Skeletal muscle cell (primary cell): ENCODE measurements at places on chromosomes 5 and 9.

- no peak for DNase-seq
Observed at GRCh38 chr9:94847486-94847885, 121.0 kb downstream of the AOPEP start.

GRCh38 chr9:117464941-117465616 lies 50.2 kb upstream of the ASTN2 start:
- DNase-seq = no peak

- DNase-seq = no peak
Observed at GRCh38 chr9:136693490-136694162, 6.4 kb upstream of the AGPAT2 start.

DNA sequence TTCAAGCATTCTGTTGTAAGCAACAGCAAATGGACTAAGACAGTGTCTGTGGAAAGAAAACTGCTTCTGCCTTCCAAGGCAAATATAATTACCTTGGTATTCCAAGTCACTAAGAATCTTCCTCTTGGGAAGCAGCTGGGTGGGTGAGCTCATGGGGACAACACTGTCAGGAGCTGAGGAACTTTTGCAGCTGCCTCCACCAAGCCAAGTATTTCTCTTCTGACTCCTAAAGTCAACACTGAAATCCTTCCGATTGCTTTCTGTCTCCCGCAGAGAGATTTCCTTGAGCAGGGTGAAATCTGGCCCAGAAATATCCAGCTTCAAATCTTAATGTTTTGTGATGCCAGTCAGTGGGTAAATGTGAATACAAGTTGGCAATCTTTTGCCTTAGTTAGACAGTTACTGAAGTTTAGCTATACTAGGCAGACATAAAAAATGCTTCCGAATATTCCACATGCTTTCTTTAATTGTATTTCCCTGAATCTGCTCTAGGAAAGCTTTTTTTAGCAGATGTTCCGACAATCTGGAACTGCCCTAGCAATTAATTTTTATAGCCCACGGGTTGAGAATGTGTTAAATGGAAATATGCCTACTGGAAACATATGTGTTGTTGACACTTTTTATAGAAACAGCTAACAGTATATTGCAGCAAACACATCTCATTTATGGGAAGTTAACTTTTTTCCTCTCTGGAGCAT lies 369.9 kb upstream of the DAB2 start:
- peak; percentile 52 for DNase-seq

DNA sequence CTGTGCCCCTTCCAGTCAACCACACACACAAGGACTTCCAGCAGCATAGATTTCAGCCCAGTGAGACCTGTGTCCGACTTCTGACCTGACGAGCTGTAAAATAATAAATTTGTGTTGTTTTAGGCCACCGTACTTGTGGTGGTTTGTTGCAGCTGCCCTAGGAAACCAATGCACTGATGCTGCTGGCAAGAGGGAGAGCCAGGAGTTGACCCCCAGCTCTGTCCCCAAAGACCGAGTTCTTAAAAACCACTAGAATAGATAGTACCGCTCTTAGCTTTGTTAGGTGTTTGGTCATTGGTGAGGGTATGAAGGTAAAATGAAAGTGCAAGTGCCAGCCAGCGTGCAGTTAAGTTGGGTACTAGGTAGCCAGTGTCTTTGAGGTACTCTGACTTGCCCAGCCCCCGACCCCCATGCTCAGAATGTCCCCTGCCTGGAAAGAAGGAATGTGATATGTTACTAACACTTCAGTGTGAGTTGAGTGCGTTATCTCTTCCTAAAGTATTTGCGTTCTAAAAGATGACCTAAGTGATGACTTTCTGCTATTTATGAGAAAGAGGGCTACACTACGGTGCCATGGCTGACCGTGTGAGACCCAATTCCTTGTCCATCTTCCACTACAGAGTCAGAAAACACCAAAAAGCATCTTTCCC lies 185.6 kb downstream of the AOPEP start:
- no peak for DNase-seq

DNA sequence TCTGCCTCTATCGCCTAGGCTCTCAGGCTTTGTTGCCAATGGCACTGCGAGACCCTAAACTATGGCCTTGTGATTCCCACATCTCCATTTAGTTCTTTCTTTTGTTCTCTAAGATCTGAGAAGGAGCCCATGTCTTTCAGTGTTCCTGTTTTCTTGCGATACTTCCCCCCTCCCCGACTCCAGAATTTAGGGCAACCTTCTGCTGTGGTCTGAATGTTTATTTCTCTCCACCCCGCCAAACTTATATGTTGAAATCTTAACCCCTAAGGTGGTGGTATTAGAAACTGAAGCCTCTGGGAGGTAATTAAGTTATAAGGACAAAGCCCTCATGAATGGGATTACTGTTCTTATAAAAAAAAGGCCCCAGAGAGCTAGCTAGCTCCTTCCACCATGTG lies 6.4 kb downstream of the TMC1 start:
- no peak for DNase-seq

DNA sequence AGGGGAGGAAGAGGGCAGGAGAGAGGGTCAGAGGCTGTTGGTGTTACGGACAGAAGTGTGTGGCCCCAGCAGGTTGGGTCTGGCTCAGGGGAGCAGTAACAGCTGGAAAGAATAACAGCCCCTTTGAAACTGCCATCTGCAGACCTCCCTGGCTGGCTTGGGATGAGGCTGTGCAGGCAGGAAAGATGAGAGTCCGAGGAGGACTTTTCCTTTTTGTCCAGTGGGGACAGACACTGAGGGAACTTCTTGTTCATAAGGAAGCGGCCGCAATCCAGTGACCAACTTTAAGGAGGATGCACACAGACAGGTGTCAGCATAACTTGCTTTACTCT lies 14.8 kb upstream of the PLEKHG4B start:
- no peak for DNase-seq

DNA sequence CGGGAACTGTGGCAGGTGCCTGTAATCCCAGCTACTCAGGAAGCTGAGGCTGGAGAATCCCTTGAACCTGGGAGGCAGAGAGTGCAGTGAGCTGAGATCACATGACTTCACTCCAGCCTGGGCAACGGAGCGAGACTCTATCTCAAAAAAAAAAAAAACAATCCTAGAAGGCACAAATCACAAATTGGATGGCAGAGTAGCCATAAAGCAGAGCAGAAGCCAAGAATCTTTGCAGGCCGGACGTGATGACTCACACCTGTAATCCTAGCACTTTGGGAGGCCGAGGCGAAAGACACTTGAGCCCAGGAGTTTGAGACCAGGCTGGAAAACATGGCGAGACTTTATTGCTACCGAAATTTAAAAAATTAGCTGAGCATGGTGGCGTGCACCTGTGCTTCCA lies 9.2 kb upstream of the FUBP3 start:
- no peak for DNase-seq

GRCh38 chr9:125758986-125759763 lies 12.0 kb downstream of the PBX3 start:
- no peak for DNase-seq

DNA sequence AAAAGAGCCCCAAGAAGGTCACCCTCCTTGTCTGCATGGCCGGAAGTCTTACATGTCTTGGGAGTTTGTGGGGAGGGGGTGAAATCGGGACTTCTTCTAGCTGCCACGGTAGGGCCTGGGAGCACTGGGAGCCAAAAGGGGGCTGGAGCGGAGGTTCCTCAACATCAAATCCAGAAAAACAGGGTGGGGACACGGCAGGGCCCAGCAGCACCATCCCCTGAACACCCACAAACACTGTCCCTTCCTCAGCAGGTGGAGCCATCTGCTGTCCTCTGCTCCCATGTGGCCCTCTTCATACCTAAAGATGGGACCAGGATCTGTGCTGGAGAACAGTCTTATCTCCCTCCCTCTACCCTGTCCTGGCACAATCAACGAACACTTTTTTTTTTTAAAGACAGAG lies 2.7 kb downstream of the TERT start:
- no peak for DNase-seq

- DNase-seq = no peak
Observed at GRCh38 chr5:122895141-122895540, 49.7 kb downstream of the SNX24 start.

DNA sequence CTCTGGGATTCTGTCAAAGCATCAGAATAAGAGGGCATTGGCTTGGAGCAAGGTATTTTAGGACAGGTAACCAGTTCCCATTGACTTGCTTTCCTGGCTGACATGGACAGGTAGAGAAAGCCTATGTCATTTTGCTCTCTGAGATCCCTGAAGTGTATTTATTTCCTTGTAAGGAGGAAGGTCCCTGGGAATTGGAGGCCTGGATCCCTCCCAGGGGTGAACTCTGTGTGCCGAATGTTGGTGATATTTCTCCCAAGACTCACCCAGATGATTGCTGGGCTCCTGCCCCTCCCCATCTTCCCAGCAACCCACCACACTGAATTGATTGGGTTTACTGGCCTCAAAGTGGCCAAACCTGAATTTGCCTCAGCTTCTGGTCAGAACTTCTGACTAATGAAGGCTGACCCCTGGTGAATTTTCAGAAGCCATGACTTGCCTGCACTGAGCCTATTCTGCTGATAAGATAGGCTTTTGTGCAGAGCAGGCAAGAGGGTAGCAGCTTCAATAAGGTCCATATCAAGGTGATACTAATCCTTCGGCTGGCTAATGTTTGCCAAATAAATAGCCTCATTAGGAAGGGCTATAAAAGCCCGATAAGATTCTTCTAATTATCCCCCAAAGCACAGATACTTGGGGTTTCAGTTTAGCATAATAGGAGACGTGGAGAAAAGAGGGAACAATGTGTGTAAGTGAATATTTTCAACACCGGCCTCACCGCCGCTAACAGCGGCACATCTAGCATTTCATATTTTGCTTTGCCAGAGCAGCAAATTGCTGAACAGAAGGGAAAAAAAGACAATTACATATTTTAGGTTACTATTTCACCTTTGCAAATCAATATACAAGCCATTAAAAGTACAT lies 152.9 kb upstream of the PITX1 start:
- DNase-seq = no peak

DNA sequence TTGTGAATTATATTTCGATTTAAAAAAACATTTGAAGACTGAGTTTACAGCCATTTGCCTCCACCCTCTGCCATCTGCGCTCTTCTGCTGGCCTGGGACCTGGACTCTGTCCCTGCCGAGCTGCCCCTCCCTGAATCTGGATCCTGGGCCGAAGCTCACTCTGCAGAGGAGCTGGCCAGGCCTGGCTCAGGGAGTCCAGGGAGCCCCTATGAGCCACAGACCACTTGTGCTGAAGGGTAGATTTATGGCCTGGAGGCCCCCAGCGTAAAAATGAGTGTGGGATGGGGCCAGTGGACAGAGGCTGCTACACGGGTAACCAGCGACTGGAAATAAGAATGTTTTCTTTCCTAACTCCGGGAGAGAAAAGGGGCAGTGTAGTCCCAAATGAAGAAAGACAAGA lies 129.8 kb downstream of the FGF18 start:
- no peak for DNase-seq

DNA sequence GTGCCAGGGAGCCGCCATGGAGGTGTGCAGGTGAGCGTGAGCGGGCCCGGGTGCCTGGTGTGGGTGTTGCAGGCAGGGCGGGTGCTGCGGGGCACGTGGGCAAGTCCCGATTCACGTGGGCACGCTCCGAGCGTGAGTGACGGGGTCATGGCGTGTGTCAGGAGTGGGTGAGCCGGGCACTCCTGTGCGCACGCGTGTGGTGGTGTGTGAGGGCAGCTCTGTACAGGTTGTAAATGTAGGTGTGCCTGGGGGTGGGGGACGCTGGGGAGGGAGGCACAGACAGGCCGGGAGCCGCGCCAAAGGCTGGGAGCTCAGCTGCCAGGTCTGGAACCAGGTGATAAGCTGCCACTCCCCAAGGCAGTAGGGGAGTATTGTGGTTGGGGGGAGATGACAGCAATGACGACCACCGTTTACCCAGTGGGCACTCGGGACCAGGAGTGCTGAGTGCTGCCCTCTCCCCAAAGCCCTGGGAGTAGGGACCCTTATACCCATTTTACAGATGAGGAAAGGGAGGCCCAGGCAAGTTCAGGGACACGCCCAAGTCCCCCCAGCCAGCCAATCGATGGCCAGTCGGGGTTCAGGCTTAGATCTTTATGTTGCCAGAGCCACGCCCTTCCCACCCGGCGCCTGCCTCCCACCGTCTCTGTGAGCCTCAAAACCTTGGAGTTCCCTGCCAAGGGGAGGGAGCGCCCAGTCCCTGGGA lies 9.6 kb downstream of the NCS1 start:
- DNase-seq = no peak

- peak; percentile 69 for DNase-seq
Observed at GRCh38 chr5:150044329-150044681, 42.0 kb downstream of the CSF1R start.

GRCh38 chr5:105730982-105731381 lies 1939.8 kb downstream of the EFNA5 start:
- DNase-seq = no peak

DNA sequence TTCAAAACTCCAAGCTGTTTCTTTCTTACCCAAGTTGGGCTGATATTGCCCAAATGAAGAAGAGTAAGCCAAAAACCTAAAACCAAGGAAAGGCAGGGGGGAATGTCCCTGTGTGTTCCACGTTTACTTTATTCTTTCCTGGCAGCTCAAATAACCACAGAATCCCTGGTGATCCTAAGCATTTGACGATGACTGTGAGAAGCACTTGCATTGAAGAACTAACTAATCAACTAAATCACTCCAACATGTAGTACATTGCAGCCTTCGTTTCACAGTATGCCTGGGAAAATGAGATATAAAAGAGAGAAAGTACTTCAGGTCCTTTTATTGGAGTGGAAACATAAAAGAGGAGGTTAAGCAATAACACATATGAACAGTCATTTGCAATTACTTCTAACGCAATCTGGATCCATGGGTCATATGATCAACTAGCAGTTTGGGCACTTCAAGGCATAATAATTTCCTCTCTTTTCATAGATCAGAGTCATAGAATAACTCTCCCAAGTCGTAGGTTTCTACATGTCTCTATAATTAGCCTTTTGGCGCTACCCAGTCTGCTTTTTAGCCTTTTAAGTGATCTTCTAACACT lies 338.4 kb downstream of the TMEM167A start:
- no peak for DNase-seq

GRCh38 chr5:91339063-91339705 lies 43.9 kb downstream of the ARRDC3 start:
- DNase-seq = no peak

DNA sequence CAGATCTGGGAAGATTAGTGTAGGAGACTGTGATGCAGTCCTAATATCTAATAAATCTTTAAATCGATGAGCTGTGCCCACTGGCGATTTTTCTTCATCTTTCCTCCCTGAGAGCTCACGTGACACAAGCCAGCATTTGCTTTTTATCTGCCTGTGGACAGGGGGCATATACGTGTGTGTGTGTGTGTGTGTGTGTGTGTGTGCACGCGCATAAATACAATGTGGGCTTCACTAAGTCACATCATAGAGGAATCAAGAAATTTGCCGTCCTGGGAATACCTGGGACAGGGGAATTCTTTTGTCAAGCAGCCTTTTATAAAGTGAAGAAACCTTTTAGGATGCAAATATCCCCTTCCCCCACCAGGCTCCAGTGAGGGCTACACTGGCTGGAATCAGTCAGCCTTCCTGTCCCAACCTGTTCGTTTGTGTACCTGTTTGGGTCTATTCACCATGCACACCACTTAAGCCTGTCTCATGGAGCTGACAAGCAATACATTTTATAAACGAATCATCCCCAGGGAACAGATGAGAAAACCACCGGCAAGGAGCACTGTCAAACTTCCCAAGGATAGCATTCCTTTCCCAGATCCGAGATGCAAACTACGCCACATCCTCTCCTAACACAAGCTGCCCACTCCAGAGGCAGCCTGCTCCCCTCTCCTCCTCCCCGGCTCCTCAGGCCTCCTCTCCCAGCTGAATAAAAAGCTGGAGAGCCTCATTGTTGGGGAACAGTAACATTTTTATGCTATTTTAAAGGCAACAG lies 2.7 kb downstream of the EPB41L4B start:
- no peak for DNase-seq
